NCI-H1417 treated with DMSO at 0.1 percent for 48 hours (cell line): ENCODE measurements at places on chromosomes 13 and 19.
A peak's percentile ranks its signal among the peaks of the same experiment; 100 is the strongest.

DNA sequence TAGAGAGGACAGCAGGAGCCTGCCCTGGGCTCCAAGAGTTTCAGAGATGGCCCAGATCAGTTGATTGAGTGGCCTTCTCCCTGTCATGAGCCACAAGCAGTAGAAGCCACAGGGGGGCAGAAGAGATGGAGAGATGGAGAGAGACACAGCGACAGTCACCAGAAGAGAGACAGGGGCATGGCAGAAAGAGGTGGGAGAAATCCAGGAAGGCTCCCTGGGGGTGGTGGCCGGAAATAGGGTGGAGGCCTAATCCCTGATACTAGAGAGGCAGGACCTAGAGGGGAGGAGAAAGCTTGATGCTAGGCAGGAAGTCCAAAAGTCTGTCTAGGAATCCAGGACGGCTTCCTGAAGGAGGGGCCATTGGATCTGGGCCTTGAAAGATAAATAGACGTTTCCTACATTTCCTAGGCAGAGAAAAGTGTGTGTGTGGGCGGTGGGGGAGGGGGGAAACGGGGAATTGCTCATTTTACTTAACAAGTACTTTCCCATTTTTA lies 9.6 kb upstream of the TPM4 start:
- no peak for DNase-seq

DNA sequence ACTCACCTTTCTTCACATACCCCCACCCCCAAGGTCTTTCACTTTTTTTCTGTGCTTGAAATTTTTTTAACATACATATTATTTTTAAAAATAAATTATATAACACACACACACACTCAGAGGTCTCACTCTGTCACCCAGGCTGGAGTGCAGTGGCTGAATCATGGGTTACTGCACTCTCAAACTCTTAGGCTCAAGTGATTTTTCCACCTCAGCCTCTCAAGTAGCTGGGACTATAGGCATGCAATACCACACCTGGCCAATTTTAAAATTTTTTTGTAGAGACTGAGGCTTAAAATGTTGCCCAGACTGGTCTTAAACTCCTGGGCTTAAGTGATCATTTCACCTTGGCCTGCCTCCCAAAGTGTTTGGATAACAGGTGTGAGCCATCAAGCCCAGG lies 32.9 kb upstream of the ZNF429 start:
- no peak for DNase-seq

DNA sequence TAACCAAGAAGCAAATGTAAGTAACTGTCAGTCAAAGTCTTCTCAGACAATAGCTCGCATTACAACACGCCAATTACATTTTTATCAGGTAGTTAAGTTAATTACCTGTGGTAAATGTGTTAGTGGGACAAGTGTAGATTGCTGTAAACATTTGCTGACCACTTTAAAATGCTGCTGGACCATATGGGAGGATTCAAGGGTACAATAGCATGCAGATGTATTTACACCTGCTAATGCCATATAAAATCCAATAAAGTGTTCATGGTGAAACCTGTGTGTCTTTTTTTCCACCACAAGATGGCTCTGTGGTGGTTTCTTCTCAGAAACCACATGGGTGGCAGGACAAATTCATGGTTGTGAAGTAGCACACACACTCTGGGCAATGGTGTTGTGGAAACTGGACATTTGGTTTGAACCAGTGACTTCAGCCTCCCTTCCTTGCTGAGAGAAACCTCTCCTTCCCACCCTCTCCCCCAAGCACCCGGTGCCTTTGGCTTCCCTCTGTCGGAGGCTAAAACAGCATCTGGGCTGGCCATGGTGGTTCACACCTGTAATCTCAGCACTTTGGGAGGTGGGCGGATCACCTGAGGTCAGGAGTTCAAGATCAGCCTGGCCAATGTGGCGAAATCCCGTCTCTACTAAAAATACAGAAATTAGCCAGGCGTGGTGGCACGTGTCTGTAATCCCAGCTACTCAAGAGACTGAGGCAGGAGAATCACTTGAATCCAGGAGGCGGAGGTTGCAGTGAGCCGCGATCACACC lies 18.1 kb upstream of the GTF3A start:
- peak; percentile 49 for DNase-seq

DNA sequence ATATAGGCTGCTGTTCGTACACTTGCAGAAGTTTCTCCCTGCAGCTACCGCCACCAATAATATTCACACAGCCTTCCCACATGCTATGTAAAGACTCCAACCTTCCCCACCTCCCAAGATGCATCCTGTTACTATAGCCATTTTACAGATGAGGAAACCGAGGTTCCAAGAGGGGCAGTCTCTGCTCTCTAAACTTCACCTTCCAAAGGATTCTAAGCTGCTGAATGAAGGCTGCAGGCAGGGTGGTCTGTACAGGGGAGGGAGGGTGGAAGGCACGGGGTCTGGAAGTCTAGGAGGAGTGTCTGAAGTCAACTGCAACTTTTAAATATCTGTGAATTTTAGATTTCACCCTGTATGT lies 1.9 kb upstream of the NFIC start:
- DNase-seq, result no peak

- no peak for DNase-seq
These were observed 11.4 kb downstream of the NFIX start for GRCh38 chr19:13006431-13007281.
